Activated CD4-positive, alpha-beta T cell treated with anti-CD3 and anti-CD28 coated beads, Interleukin-2, amount 10 ng/mL, durations not matched to agents 24 days and 14 days (primary cell): ENCODE measurements at places on chromosomes 2 and 18.

- no peak for DNase-seq
Observed at GRCh38 chr2:211349031-211349430, 792.6 kb downstream of the CPS1 start.

- no peak for DNase-seq
Observed at GRCh38 chr18:69152436-69152835, 248.3 kb upstream of the DOK6 start.

GRCh38 chr2:109102588-109103233 lies 26.3 kb upstream of the SH3RF3 start:
- DNase-seq, result no peak

GRCh38 chr2:177445200-177445599 lies 52.6 kb downstream of the AGPS start:
- no peak for DNase-seq

- DNase-seq, result no peak
Observed at GRCh38 chr2:231300020-231300721, 95.3 kb upstream of the B3GNT7 start.

GRCh38 chr18:10099539-10100140 lies 185.8 kb downstream of the VAPA start:
- DNase-seq, result no peak

DNA sequence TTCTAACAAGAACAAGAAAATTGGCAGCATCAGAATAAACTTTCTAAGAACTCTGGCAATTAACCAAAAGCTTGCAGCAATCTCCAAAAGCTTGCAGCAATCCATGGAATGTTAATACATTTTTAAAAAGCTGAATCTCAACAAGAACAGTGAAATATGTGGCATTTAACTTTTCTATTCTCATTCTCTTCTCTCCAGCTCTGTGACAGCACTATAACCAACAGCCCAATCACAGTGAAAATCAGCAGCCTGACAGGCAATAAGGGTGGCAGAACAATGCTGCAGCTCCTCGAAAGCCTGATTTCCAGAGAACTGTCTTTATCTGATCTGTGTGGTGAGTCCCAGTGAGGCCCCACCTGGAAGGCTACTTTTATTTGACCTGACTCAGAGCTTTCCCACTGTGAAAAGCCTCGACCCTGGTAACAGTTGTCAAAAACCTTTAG lies 60.0 kb downstream of the TMEM131 start:
- no peak for DNase-seq
